Activated T-cell treated with anti-CD3 and anti-CD28 coated beads, Interleukin-2, amount 50 U/mL, for 48 hours (primary cell): ENCODE measurements at places on chromosomes 11 and 22.

GRCh38 chr11:113736323-113736722 is 30.2 kb upstream of the TMPRSS5 start:
- no peak for DNase-seq

DNA sequence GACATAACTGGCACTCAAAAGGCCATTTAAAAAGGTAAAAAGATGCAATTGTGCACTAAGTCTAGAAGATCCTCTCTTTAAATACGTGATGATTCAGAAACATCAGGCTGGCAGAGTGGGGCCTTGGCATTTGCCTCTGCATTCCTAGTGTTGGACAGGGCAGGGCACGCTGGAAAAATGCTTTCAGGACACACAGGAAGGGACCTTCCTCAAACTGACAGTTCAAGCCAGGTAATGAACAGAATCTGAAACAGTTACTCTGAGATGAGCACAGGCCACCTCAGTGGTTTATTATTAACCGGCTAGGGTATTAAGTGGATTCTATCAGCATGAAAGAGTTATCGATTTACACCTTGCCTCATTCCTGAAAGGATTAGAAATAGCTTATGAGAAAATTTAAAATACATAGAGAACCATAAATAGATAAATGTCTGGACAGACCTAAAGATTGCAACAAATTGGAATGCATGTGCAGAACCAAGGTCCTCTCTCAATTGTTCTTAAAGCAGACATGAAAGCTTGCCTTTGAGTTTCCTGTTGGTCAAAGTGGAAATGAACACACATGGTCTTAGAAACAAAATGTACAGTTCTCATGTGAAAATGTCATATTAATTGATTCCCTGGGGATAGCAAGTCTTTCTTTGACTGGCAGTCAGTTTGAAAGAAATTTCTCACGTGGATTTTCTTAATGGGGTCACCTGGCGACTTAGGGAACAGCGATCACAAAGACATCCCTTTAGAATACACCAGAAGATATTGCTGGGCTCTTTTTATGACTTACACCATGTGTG is 21.5 kb upstream of the CSNK2A3 start:
- no peak for DNase-seq

DNA sequence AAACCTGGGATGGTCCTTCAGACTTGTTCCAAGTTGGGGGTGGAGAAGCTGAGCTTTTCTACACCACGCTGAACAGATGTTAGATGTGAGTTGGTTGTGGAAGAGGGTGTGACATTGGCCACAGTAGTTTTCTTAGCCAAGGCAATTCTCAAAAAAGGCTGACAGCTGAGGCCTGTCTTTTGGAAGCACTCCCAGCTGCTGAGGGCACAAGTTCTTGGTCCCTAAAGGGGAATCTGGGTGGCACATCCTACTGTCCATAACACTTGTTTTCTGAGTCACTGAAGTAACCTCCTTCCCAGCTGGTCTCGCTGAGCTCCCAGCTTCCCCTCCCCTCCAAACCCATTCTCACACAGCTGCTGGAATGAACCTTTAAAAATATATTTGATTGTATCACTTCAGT is 375.7 kb upstream of the KIRREL3 start:
- DNase-seq: no peak

- no peak for DNase-seq
These were observed 101.5 kb downstream of the ST3GAL4 start for GRCh38 chr11:126456783-126457542.

GRCh38 chr22:48473202-48473601 is 1354.5 kb downstream of the BRD1 start:
- DNase-seq: no peak

DNA sequence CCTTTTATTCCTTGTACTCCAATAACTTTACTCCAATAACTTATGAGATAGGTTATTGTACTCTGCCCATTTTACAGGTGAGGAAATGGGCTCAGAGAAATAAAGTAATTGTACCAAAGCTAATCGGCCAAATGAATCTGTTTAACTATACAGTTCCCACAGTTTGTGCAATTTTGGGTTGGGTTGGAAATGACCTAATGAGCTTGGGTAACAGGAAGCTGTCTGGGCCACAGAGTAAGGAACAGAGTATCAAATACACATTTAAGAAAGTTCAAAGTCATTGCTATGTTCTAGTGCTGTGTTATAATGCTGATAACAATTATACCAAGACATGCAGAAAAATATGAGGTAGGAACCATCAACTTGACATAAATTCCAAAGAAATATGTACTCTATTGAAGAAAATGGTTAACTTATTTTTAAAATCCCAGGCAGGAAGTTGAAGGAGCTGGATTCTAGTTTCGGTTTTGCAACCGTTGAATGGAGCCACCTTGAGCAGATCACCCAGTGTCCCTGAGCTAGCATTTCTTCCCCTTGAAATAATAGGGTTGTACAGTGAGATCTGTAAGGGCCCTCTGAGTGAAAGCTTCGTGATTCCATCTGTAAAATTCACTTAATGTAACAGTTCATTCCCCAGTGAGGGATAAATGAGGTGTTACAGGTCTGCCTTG is 360.9 kb upstream of the NARS2 start:
- DNase-seq: no peak

DNA sequence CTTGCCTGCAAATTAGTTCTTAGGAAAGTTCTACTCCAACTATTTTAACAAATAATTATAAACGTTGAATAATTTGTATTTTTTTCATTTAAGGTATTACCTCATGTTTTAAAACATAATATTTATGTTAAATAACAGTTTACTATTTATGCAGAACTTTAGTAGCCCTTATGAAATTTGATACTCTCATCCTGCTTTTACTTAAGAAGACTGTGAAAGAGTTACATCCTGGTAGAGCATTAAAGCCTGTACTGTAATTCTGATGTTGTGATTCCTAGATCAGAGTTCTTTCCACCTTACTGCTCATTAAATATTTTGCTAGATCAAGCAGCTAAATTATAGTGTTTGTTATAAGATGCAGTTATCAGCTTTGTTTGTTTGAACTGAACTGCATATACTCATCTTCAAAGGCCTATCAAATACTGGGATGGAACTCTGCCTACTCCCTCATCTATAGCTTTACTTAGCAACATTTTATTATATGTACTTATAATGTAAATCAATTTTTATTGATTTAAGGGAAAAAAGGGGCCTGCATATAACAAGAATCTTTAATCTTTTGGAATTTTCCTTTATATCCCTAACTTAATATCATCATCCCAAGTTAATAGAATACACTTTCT is 304.2 kb downstream of the DYNC2H1 start:
- no peak for DNase-seq
